Karpas-422 (cell line): ENCODE measurements at places on chromosomes 11 and 22.
A peak's percentile ranks its signal among the peaks of the same experiment; 100 is the strongest.

GRCh38 chr11:35525501-35526175 is at the start of gene PAMR1:
TSS of gene PAMR1 (minus strand) at chr11:35525616. CDS start at chr11:35525585, 31 bp downstream.
- no peak for DNase-seq

DNA sequence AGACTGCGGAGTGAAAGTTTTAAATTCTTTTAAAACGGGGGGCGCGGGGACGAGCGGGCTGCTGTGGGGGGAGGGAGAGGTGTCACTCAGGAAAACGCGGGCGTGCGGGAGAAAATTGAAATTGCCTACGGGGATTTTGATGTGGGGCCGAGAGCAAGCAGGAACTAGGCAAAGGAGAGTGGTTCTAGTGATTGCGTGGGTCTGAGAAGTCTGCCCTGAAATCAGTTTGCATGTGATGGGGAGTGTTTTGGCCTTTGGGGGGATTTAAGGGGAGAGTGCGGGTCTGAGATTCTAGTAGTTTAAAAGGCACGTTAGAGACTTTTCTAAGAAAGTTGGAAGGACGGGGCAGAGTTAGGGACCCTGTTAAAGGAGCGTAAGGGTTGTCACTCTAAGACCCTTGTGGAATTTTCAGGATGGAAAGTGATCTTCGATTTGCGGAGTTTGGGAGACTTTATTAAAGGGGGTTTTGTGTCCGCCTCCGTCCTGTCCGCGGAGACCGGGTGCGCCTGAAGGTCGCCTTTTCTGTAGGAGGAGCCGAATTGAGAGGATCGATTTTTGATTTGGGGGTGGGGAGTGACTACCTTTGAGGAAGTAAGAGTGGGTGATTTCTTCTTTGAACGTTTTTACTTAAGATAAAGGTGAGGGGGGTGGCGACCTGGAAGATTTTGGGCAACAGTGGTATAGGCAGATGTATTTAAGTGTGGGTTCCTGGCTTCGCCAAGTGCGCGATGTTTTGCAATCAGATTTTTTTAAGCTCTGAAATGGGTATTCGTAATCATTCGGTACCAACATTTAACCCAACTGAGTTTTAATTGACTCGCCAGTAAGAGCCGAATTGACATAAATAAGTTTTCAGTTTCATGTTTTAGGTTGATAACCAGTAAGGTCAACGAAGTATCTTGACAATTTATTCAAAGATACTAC is 1.1 kb downstream of the EED start:
- DNase-seq, result peak; percentile 91

- no peak for DNase-seq
Observed at GRCh38 chr22:48803948-48804810, 1023.5 kb downstream of the BRD1 start.

DNA sequence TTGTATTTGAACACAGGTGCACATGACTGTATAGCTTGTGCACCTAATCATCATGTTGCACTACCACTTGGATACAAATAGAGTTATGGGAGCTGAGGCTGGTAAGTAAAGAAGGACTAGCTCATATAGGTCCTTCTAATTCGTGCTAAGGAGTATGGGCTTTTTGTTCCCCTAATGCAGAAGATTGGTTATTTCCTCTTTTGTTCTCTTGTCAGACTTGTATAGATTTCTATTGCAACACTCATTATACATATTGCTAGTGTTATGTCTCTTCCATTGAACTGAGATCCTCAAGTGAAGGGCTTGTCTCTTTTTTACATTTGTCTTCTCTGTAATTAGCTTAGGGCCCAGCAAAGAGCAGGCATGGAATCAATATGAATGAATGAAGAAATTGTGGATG is 54.1 kb upstream of the ARHGAP20 start:
- no peak for DNase-seq

- peak; percentile 86 for DNase-seq
Observed at GRCh38 chr11:47348859-47349258, 3.6 kb downstream of the MYBPC3 start.

- no peak for DNase-seq
Observed at GRCh38 chr22:20650294-20651207, 123.4 kb upstream of the SERPIND1 start.

GRCh38 chr22:50118557-50119168 is 28.9 kb downstream of the MOV10L1 start:
- no peak for DNase-seq

GRCh38 chr11:58775066-58775708 is 43.4 kb upstream of the GLYAT start:
- no peak for DNase-seq

DNA sequence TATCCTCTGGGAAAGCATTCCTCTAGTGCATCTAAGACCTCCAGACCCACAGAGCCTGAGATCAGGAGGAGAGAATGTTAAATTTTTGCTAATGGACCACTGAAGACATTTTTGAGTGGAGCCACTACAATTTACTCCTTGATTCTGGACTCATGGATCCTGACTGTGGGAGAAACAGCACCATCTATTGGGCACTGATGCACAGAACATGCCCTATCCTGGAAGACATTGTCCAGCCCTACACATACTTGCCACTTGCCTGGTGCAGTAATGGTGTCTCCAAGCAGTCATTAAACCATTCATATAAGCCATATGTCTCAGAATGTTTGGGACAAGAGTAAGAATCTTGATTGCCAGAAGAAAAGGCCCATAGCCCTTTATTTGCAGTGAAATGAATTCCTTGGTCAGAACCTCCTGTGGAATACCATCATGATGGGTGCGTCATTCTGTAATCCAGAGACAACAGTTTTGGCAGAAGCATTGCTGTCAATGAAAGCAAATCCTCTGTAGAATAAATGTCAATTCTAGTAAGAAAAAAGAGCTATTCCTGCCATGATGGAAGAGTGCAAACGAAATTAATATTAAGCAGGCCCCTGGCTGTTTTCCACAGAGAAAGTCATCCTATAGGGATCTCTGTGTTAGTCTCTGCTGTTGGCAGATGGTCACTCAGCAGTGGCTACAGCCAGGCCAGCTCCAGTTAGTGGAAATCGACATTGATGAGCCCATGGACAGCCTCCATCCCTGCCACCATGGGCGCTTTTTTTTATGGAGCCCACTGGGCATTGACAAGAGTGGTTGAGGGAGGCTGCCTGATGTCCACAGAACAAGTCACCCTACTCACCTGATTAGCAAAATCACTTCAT is 43.5 kb downstream of the GGTLC2 start:
- peak; percentile 78 for DNase-seq

GRCh38 chr11:134528453-134528852 is 116.4 kb upstream of the B3GAT1 start:
- no peak for DNase-seq

- no peak for DNase-seq
Observed at GRCh38 chr22:26168330-26168851, 871 bp upstream of the SEZ6L start.

- no peak for DNase-seq
Observed at GRCh38 chr11:75602951-75603350, 40.9 kb downstream of the SERPINH1 start.

DNA sequence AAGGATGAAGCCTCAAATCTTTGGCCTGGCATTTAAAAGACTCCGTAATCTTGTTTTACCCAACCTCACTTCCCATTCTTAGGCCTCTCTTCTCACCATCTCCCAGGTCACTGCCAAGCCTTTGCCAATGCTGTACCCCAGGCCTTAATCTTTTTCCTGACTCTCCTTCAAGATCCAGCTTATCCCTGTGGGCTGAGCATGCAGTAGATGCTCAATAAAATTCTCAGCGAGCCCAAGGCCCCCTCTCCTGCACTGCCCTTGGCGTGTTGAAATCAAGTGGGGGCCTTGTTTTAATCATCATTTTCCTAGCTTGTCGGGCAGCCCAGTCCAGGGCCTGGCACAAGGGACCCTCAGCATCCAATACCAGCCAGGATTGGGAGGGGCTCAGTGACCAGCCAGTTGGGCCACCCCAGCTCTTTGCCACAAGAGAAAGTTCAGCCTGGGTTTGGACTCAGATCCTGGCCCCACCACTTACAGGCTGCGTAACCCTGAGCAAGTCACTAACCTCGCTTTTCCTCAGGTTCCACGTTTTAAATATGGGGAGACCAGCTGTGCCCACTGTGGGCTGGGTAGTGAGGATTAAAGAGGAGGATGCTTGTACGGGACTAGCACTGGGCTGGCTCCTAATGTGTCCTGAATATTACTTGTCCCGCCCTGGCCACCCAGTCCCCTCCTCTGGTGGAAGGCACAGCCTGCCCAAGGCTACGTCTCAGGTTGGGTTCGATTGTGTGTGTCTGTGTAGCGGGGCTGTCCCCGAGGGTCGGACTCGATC is 943 bp upstream of the YWHAH start:
- DNase-seq, result no peak

- DNase-seq, result peak; percentile 82
Observed at GRCh38 chr11:45847911-45848316, 639 bp downstream of the CRY2 start.

GRCh38 chr11:91641153-91641552 is 583.5 kb upstream of the FAT3 start:
- no peak for DNase-seq

- DNase-seq, result no peak
Observed at GRCh38 chr11:67376873-67377808, 3.7 kb upstream of the CLCF1 start.

GRCh38 chr11:2804189-2804588 is 81.4 kb downstream of the CDKN1C start:
- no peak for DNase-seq

- DNase-seq, result peak; percentile 81
Observed at GRCh38 chr22:24592851-24593558, at the start of gene LRRC75B. TSS of gene LRRC75B (minus strand) at chr22:24593073. CDS start at chr22:24593039, 34 bp downstream.

DNA sequence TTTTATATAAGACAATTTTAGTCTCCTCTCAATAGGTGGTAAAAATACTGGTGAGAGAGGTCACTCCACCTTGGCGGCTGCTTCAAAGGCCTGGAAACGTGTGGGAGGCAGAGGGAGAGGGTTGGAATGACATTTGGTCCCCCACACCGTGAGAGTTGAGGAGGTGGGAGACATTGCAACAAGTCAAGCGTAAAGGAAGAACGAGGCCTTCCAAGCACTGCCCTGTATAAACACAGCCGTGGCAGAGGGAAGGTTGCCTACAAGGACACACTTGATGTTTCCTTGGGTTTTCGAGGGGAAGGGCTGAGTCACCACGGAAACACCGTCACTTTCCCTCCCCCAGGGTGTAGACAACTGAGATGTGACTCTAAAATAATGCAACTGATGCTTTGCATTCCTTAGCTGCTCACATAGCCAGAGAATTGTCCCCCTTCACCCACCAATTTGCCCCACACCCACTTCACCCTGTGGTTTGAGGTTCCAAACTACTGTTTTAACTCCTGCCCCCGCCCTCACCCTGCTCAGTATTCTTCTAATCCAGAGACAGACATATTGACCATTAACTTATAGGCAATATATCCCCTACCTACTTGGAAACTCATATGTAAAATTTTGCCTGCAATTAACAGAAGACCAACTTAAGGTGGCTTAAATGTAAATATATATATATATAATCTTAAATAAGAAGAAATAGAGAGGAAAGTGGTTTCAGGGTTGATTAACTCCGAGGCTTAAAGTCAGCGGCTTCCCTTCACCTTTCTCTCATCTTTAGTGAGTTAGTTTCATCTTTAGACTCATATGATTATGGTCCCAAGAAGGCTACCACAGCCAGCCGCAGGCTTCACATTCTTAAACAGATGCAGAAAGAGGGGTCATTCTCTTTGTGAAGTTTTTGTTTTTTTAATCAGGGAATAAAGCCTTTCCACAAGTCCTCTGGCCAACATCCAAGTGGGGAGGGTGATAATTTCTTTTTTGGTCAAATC is 54.1 kb upstream of the BDNF start:
- peak; percentile 58 for DNase-seq

DNA sequence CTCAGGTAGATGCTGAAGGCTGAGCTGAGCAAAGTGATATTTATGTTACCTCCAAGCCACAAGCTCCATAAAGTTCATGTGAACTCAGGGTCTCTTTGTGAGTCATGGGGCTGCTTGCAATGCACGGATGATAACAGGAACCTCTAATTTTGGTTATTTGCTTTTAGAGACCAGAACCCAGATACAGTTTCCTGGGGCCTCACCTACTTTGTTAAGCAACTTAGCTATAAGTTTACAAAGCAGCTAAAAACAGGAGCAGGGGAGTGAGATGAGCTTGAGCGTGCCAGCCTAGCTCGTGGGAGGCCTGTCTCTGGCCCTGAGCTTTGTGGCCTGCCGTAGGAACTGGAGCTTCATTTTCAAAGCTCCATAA is 29.2 kb downstream of the SREBF2 start:
- peak; percentile 92 for DNase-seq

- DNase-seq, result no peak
Observed at GRCh38 chr22:27073601-27074425, 416.4 kb downstream of the MIAT start.

- no peak for DNase-seq
Observed at GRCh38 chr11:17707830-17708229, 11.5 kb upstream of the MYOD1 start.

GRCh38 chr22:39024519-39025308 is 3.8 kb downstream of the APOBEC3D start:
- DNase-seq, result peak; percentile 12

DNA sequence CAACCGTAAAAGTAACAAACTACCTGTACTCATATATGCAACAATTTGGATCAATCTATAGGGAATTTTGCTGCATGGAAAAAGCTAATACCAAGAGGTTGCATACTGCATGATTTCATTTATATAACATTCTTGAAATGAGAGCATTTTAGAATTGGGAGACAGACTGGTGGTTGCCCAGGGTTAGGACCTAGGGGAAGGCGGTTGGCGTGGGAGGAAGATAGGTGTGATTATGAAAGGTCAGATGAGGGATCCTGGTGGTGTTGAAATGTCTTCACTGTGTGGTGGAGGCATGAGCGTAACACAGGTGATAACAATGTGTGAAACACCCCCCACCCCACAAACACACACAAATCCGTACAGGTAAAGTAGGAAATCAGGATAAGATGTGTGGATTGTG is 176.6 kb upstream of the ZBED5 start:
- no peak for DNase-seq

GRCh38 chr22:48968201-48968959 is 859.3 kb downstream of the BRD1 start:
- peak; percentile 73 for DNase-seq

GRCh38 chr11:119338318-119338890 is 2.3 kb downstream of the C1QTNF5 start:
- DNase-seq, result peak; percentile 84

DNA sequence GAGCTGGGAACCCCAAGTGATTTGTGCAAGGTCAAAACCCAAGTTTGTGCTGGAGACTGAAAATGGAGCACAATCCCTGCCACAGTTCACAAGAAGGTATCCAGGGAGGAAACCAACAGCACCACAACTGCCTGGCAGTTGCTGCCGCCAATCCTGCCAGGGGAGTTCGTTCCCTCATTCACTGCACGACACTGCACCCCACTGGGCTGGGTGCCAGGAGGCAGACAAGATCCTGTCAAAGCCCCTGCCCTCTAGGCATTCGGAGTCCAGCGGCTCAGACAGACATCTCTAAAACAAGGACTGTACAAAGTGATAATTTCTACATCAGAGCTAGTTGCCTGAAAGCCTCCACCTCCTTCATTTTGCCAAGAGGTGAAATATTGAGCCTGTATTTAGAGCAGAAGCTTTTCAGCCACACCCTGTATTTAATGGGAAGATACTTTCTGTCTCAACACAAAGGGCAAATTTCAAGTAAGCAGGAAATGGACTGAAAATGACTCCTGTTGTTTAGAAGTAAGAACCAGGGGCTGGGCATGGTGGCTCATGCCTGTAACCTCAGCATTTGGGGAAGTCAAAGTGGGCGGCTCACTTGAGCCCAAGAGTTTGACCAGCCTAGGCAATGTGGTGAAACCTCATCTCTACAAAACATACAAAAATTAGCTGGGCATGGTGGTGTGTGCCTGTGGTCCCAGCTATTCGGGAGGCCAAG is 277.4 kb upstream of the NARS2 start:
- DNase-seq, result no peak

GRCh38 chr11:6196396-6196795 is 2.6 kb upstream of the OR52W1 start:
- DNase-seq, result no peak
